ENCODE measurements at places on chromosomes 13 and 19. TPM values are rescaled to one million over a fixed set of nuclear protein-coding genes. Genes with fewer than 3 reads are reported as not detected.

Gene UBAC2
- 46.2 TPM for total RNA-seq

DNA sequence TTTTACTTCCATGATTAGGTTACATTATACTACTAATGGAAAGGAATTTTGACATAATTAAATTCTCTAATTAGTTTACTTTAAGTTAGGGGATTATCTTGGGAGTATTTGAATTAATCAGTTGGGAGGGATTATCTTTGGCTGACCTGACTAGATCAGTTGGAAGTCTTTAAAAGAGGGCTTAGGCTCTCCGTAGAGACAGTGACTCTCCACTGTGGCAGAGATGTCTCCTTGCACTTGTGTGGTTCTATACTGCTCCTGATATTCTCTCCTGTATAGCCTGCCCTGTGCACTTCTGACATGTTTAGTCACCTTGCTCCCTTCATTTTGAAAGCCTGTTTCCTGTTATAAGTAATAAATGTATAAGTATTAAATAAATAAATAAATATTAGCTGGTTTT is 1612.3 kb upstream of the PRR20A start:
- DNase-seq, result no peak

DNA sequence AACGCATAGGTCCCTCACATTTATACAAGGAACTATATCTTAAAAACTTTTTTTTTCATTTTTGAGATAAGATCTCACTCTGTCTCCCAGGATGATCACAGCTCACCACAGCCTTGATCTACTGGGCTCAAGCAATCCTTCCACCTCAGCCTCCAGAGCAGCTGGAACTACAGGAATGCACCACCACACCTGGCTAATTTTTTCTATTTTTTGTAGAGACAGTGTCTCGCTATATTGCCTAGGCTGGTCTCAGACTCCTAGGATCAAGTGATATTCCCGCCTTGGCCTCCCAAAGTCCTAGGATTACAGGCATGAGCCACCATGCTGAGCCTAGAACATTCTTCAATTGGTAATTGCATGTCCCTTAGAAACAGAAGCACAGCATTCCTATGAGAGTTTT is 41.7 kb downstream of the RCBTB1 start:
- DNase-seq, result no peak

GRCh38 chr13:85411591-85411990 is 387.6 kb downstream of the SLITRK6 start:
- DNase-seq, result no peak

GRCh38 chr13:114108141-114108761 is 24.2 kb downstream of the RASA3 start:
- no peak for DNase-seq
